SJCRH30 (cell line): ENCODE measurements at places on chromosomes 16 and 17. TPM values are rescaled to one million over a fixed set of nuclear protein-coding genes. Genes with fewer than 3 reads are reported as not detected.

The C16orf92 gene
- total RNA-seq, result not detected in 2 replicates

DNA sequence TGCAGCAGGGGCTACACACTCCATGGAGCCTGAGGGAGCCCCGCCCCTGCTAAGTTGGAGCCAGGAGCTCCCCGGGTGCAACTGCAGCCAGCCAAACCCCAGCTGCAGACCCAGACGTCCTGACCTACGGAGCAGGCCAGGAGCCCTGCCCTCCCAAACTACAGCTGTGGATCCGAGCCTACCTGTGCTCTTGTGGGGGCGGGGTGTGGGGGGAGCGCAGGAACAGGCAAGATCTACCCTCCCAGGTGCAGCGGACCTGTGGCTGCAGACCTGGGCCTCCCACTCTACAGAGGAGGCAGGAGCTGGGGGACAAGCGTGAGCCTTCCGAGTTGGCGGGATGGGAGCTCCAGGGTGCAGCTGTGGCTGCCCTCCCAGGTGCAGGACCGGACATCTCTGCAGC is 29.7 kb upstream of the MYLK3 start:
- DNase-seq, result no peak
- no peaks in the 10 kb centered on the region for H3K27me3 ChIP-seq
- no peaks in the 10 kb centered on the region for H3K36me3 ChIP-seq
- no peak overlapping the region for H3K27ac ChIP-seq
- H3K4me1 ChIP-seq, result peaks cover 14% of the 10 kb centered on the region

DNA sequence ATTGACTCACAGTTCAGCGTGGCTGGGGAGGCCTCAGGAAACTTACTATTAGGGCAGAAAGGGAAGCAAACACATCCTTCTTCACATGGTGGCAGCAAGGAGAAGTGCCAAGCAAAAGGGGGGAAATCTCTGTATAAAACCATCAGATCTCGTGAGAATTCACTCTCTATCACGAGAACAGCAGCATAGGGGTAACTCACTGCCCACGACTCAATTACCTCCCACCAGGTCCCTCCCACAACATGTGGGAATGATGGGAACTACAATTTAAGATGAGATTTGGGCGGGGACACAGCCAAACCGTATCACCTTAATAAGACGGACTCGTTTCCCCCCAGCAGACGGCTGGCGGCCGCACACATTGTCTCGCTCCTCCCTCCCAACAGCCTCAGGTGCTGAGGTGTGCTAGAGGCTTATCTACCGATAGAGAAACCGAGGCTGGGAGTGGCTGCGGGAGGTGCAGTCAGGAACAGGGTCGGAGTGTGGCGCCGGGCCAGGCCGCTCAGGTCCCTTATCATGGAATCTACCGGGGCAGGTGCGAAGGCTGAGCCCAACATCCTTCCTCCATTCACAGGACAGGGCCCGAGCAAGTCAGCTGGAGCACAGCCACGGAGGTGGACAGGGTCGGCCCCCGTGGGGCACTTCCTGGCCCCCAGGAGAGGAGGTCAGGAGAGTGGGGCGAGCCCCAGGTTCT is 4.9 kb upstream of the ZG16B start:
- H3K36me3 ChIP-seq, result no peaks in the 10 kb centered on the region
- H3K4me1 ChIP-seq, result no peaks in the 10 kb centered on the region
- H3K4me3 ChIP-seq, result no peak overlapping the region
- H3K27me3 ChIP-seq, result peaks cover 23% of the 10 kb centered on the region; the same call in 1 of the 2 replicates

DNA sequence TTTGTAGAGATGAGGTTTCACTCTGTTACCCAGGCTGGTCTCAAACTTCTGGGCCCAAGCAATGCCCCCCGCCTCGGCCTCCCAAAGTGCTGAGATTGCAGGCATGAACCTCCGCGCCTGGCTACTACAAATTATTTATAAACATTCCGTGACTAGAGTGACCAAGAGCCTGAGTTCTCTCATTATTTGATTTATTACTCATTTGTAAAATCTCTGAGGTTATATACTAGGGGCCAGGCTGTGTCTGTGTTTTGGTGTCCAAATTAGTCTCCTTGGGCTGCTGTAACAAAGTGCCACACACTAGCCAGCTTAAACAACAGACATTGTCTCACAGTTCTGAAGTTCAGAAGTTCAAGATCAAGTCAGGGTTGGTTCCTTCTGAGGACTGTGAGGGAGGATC is 70.8 kb upstream of the ELAC2 start:
- H3K4me3 ChIP-seq, result no peak overlapping the region
- no peaks in the 10 kb centered on the region for H3K4me1 ChIP-seq
- peaks cover 11% of the 10 kb centered on the region; the same call in 1 of the 2 replicates for H3K27me3 ChIP-seq
- H3K27ac ChIP-seq, result no peak overlapping the region
